ENCODE measurements at places on chromosomes 12 and 14.

GRCh38 chr14:22521449-22522239, 67.4 kb downstream of the DAD1 start:
- DNase-seq, result no peak

- no peak for DNase-seq
Observed at GRCh38 chr12:3775385-3776035, 22.6 kb upstream of the CRACR2A start.

DNA sequence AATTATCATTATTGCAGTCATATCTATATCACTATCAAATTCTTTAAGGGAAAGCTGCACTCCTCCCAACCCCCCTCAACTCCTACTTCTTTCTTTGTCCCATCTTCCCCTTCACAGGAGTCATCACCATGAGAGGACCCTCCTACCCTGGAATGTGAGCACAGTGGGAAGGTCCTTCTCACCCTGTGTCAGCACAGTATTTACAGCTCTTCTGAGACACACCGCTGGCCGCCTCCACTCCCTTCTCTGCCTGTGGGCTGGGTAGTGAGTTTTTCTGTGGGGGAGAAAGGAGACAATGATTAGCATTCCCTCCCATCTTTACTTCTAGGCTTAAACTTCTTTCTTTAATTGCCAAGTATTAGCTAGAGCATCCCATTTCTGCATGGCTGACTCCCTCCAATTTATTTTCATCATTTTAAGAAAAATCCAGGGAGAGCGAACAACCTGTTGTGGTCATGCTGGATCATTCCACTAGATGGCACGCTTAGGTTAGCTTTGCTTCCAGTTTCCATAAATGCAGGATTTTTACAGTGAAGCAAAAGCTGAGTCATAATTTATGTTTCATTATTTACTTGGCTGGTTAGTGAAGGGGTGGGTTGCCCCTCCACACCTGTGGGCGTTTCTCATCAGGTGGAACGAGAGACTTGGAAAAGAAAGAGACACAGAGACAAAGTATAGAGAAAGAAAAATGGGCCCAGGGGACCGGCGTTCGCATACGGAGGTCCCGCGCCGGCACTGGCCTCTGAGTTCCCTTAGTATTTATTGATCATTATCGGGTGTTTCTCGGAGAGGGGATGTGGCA, 188.5 kb downstream of the ALX1 start:
- DNase-seq, result peak; percentile 70

DNA sequence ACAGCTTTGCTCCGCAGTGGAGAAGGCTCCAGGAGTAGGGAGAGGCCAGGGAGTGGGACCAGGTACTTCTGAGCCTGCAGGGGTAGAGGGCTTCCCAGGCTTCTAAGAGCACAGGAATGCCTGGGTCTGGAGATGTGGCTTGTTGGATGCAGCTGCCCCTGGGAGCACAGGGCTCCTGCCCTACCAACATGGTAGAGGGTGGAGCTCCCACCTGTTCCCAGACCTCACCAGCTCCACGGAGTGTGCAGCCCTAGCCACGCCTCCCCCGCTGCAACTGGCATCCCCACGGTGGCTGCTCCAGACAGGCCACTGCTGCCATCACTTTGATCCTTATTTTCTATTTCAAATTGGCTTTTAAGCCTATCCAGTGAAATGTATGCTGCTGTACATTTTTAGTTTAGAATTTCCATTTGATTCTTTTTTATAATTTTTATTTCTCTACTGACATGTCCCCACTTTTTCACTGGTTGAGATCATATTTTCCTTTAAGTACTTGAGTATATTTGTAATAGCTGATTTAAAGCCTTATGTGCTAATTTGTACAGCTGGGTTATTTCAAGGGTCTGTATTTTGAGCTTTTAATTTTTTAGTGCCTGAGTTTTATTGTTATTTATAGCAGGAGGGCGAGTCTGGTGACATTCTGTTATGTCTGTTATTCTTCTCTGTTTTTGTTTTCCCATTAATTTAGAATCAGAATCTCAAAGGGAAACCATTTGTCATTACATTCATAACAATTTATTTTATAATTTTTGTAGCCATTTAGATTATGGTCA, 78.0 kb downstream of the DERA start:
- DNase-seq, result no peak

DNA sequence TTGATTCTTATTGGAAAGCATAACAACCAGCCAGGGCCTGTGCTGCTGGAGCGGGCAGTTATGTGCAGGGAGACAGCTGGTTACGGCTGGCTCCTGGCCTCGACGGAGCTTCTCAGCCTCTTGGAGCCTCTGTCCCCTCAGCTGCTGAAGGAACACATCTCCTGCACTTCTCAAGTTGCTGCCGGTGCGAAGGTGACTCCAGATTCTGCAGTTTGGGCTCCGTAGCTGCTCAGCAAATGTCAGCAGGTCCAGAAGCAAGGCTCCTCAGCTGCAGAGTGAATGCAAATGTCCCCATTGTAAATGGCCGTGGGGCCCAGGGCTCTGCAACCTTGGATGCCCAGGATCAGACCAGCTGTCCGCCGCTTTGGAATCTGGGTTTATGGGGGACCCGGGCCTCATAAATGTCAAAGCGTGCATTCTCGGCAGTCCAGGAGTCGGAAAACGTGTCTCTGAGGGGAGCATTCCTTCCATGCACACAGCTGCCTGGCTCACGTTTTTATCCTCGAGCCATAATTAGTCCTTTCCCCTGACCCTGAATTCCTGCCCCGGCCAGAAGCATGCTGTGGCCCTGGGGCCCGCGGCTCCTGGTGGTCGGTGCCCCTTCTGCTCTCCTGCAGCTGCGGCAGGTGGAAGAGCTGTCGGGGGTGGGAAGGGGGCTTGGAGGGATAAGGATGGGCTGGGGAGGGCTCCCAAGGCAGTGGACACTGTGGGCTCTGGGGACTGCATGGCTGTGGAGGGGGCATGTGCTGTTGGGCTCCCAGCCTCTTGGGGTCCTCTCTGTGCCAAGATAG, 106.0 kb downstream of the KIF26A start:
- no peak for DNase-seq

DNA sequence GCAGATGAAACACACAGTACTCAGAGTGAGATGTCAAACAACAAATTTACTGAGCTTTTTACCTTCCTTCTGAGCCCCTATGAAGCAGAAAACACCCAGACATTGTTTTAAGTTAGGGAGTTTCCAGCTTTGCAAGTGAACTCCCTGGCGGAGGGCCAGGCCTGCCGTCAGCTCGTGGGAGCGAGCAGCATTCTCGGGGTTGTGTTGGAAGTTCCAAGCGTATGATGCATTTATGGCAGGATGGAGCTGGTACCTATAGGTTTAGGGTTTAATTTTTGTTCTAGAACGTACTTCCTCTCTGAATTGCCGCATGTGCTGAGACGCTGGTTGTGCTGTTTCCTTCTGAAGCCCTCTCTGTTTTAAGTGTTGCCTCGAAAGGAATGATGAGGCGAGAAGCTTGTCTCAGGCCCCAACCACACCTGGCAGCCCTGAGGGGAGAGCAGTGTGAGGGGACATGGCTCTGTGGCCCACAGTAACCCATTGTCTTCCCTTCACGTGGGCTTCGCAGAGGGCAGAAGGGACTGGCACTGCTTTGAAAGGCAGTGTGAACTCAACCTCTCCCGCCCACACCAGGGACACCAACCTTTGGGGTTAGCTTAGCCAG, 76.6 kb downstream of the SSPN start:
- DNase-seq, result no peak

- peak; percentile 10 for DNase-seq
Observed at GRCh38 chr12:94571556-94571955, 78.8 kb downstream of the TMCC3 start.

DNA sequence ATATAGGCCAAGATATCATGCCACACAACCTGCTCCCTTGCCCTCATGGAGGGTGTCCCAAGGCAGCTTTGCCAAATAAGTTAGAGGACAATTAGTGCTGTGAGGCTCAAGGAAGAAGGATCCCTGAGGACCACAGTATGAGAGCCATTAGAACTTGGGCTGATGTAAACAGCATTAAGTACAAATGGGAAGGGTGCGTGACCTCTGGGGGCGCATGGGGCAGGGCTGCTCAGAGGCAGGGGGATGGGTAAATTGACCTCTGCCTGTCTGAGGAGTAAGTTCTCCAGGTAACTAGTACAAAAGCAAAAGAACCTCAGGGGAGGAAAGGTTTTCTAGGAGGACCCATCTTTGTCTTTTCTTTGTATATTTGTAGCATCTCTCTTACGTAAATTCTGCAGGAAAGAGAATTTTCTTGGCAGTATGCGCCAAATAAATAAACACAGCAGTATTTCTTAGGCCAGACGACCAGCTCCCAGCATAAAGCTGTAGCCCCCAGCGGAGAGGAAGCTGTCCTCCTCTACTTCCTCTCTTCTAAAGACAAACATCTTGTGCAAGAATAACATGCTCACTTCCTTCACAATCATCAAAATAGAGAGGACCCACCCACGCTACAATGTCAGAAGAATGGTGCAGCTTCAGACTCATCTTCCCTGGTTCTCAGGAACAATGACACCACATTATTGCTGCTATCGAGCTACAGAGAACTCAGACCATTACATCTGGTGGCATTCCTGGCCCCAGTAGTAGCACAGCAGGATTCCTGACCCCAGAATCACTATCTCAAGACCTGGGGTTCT, 16.4 kb upstream of the VWF start:
- no peak for DNase-seq

GRCh38 chr14:32608857-32609256, 279.8 kb downstream of the AKAP6 start:
- peak; percentile 57 for DNase-seq

DNA sequence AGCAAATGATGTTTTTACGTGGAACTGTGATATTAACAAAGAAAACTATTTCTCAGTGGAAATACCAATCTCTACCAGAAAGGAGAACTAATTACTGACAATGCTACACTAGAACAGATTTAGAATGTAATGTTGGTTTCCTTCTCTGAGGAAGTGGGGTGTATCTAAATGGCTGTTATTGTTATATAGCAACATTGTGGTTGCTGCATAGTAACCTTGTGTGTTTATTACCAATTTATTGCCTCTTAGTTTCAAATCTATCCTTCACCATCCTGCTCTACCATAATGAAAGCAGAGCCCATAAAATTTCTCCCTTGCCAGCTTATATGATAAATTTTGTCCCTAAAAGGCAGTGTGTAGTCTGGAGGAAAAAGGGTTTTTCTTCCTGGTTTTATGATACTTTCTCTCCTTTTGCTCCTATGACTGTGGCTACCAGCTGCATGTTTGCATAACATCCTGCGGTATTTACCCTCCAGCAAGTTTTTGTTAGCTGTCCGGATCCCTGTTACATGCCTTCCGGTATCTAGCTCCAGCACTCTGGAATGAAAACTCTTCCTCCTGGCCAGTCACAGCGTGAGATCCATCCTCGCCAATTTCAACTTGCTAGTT, 5.7 kb upstream of the KLRK1 start:
- DNase-seq, result no peak

GRCh38 chr12:64742416-64742815, 16.8 kb downstream of the GNS start:
- DNase-seq, result no peak

DNA sequence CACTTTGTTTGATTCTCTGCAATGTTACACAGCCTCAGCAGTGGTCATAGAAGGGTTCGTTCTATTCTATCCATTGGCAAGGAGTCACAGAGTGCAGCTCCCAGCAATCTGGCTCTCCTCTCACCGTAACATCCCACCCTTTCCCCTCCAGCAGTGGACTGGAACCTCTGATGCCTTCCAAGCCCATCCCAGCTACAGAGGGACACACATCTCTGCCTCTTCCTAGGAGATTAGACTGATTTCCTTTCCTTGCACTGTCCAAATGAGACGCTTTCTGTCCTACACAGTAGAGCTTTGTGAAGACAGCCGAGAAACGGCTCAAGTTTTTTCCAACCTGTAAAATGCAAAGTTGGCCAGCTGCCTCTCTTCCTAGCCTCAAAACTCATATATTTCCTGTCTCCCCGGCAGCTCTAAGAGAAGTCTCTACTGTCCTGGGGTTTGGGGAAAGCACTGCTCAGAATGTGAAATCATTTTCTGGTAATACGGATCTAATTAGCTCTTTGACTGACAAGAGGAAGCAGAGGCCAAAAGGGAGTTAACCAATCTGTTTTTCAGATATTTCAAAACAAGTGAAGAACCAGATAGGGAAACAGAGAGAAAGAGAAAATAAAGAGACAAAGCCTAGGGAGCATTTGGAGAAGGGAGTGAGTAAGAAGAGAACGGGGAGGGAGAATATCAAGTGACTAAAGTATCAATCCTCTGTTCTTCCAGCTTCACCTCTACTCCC, 516 bp downstream of the NINJ2 start:
- no peak for DNase-seq

GRCh38 chr12:57104292-57104910, 6.8 kb downstream of the STAT6 start:
- DNase-seq, result no peak

DNA sequence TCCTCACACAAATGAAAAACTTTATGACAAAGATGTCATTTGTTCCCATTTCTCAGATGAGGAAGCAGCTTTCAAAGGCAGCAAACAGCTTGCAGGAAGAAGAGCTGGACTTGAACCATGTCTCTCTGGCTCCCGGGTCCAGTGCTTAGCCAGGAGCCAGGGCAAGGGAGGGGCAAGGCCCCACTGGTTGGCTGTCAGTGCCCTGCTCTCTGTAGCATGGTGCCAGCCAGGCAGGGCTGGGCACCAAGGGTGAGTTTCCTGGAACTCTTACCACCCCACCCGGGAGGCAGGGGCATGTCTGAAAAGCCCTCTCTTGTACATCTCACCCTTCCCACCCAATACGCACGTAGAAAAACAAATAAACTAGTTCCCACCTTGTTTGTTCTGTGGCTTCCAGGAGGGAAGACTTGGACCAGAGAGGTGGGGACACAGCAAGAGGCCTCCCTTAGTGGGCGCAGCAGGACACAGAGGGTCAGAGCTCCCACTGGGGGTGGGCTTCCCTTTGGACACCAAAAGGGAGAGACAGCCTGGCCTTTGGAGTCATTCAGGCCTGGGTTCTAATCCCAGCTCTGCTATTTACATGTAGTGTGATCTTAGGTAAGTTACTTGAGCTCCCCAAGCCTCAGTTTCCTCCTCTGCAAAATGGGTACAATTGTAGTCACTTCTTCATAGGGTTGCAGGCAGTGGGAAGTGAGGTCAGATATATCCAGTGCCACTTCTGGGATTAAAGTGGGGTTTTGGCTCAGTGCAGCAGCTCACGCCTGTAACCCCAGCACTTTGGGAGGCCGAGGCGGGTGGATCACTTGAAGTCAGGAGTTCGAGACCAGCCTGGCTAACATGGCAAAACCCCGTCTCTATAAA, 17.2 kb downstream of the TRPV4 start:
- DNase-seq, result no peak

GRCh38 chr12:116043659-116044535, 233.6 kb downstream of the MED13L start:
- peak; percentile 25 for DNase-seq

- no peak for DNase-seq
Observed at GRCh38 chr12:77337362-77337761, 272.0 kb upstream of the E2F7 start.

GRCh38 chr14:21097636-21098075, 799 bp downstream of the ZNF219 start:
- DNase-seq, result peak; percentile 63

GRCh38 chr12:69991690-69992288, 166.8 kb downstream of the MYRFL start:
- no peak for DNase-seq

DNA sequence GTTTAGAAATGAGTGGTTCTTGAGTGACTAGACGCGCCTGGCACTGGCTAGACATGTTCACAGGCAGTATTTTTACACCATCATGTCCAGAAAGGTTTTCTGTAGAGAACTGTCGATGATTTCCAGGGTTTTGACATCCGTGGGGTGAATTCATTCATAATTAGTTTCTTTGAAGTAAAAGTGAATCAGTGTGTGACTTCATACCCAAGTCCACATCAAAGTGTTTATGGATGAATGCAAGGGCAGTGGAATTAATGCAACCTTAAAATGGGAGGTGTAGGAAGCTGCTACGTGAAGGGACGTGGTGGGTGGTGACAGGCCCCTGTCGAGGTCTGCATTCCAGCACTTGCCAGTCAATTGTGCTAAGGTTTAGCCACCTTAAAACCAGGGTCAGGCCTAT, 38.4 kb upstream of the ELK3 start:
- DNase-seq, result no peak

Data from NCI-H82 (cell line).